ENCODE measurements at places on chromosomes 3 and 15. TPM values are rescaled to one million over a fixed set of nuclear protein-coding genes. Genes with fewer than 3 reads are reported as not detected.

GRCh38 chr3:62688050-62688449 is 187.2 kb downstream of the CADPS start:
- peak; percentile 45 for DNase-seq

DNA sequence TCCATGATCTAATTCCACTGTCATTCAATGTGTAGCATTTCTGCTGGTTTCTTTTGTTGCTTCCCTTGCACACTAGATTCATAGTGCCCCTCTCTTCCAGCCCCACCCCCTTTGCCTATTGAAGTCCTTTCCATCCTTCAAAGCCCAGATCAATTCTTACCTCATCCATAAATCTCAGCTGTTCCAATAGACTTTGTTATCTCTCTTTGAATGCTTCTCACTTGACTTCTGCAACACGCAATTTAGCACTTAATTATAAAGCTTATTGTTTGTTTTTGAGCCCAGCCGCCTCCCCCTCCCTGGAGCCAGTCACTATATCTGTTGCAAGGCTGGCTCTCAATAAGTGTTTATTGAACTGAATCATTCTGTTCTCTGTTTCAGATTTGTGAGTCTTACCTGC is 174.6 kb upstream of the TBL1XR1 start:
- no peak for DNase-seq

DNA sequence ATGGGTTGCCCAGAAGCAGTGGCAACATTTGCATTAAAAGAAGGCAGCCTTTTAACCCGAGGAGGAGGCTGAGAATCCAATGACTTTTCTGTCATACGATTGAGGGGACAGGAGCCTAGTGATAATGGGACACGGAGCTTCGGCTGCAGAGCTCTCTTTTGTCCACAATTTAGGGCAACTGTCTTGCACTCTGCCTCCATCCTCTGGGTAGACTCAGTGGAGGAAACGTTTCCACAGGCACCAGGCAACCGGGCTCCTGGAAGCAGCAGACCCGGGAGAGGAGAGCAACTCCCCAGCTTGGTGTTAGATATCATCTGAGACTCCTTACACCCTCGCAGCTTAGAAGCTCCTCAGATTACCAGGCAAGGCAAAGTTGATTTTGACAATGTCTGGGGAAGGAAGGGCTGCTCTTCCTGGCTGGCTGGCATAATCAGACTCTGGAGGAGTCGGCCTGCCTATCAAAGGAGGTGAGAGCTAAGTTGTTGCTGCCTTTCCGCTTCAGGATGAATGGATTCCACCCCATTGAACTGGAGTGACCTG is 43.5 kb upstream of the RNU6-1 start:
- no peak for DNase-seq

The GHSR gene
- polyA plus RNA-seq = not detected

- no peak for DNase-seq
Observed at GRCh38 chr3:172158741-172159140, 119.4 kb downstream of the FNDC3B start.

The ANKDD1A gene
- polyA plus RNA-seq = 2.3 TPM

GRCh38 chr3:165874663-165875489 is 37.7 kb upstream of the BCHE start:
- no peak for DNase-seq

DNA sequence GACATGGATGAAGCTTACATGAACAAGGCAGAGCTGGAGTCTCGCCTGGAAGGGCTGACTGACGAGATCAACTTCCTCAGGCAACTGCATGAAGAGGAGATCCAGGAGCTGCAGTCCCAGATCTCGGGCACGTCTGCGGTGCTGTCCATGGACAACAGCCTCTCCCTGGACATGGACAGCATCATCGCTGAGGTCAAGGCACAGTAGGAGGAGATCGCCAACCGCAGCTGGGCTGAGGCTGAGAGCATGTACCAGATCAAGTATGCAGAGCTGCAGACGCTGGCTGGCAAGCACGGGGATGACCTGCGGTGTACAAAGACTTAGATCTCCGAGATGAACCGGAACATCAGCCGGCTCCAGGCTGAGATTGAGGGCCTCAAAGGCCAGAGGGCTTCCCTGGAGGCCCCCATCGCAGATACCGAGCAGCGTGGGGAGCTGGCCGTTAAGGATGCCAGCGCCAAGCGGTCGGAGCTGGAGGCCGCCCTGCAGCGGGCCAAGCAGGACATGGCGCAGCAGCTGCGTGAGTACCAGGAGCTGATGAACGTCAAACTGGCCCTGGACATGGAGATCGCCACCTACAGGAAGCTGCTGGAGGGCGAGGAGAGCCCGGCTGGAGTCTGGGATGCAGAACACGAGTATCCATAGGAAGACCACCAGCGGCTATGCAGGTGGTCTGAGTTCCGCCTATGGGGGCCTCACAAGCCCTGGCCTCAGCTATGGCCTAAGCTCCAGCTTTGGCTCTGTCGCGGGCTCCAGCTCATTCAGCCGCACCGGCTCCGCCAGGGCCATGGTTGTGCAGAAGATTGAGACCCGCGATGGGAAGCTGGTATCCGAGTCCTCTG is 77.6 kb downstream of the CLDN11 start:
- DNase-seq = no peak

GRCh38 chr3:39506863-39507262 is 39.4 kb downstream of the MOBP start:
- no peak for DNase-seq

GRCh38 chr3:159978918-159979703 is 9.5 kb upstream of the IL12A start:
- DNase-seq = no peak

DNA sequence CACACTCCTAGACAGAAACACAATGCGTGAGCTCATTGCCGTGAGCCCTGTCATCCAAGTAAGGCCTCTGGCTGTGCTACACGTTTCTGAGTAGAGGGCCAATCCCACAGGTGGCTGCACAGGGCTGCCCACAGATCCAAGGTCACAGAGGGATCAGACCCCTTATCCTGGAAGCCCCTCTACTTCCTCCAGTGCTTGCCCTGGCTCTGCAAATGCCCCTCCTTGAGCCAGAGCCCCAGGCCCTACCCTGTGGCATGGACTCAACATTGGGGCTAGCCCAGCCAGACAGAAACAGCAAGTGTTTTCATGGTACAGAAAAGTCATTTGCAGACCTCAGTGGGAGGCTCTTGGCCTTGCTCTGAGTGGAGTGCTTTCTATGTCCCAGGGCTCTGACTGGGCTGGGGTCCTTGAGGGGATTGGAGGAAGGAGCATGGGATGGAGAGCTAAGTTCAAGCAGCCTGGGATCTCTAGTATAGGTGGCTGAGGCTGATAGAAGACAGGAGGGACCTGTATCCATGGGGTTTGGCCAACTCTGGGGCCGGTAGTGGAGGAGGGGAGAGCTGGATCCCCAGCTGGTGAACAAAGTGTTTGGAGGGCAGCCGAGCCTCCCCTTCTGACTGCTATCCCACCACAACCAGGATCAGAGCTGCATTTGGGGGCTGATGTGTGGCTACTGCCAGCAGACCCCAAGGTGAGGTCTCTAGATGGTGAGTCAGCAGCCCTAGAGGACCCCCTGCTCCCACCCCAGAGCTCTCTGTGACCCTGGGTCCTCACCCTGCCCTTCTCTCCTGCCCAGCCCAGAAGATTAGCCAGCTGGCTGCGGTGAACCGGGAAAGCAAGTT is 38.7 kb downstream of the GOLGA6A start:
- DNase-seq = no peak

GRCh38 chr3:27861046-27862036 is 139.2 kb upstream of the EOMES start:
- no peak for DNase-seq

The TM4SF1 gene
- 285 TPM for polyA plus RNA-seq

GRCh38 chr3:168952551-168952950 is 711.0 kb downstream of the MECOM start:
- DNase-seq = peak; percentile 37

DNA sequence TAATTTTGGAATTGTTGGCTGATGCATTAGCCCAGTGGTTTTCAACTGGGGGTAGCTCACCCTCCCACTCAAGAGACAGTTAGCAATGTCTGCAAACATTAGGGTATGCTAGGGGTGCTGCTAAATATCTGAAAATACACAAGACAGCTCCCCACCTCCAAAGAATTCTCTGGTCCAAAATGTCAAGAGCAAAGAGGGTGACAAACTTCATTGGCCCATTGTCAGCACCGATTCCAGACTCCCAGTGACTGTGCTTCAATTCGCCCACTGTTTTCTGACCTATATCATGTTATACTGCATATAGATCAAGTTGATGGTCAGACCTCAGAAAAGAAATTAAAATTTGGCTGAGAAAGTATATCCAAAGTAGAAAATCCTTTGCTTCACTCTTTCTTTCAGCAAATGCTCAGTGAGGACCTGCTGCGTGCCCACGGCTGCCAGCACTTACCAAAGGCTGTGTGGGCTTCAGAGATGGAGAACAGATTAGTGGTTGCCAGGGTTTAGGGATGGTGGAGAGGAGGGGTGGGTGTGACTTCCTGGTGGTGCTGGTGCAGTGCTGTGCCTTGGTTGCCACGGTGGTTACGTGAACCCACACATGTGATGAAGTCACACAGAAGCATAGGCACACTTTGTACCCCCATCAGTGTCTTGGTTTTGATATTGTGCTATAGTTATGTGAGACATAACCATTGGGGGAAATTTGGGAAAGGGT is 204.0 kb downstream of the PLCL2 start:
- DNase-seq = no peak

The CSPG4 gene
- polyA plus RNA-seq = 5.9 TPM

DNA sequence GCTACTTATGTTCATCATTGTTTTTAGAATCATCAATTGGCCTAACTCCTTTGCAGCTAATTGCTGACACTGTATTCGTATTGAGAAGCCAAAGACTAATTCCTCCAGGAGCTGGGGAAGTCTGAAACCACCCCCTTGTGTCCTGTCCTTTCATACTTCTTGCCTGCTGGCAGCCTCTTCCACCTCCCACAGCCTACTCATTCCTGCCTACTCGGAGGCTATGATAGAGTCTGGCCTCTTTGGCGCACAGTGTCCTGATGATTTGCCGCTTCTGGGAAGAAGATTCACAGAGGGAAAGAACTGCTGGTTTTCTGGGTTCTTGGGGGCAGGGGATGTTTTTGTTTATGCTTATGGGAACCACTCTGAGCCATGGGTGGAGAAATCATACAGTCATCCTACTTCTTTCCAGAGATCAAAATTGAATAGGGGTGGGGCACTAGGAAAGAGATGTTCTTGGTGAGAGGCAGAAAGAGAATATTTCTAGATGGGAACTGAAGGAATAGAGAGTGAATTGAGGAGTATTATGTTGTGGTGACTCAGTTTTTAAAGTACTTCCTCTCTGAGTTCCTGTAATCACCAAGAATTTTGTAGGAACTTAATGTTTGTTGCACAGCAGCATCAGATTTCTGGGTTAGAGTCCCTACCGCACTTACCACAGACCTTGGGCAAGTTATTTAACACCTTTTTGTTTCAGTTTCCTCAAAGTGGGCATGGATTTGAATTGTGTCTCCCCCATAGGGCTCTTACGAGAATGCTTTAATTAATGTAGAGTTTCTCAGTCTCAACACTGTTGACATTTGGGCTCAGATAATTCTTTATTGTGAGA is 22.1 kb upstream of the SCAANT1 start:
- no peak for DNase-seq

The LEKR1 gene
- polyA plus RNA-seq = 0.03 TPM

The TGM5 gene
- polyA plus RNA-seq = not detected

DNA sequence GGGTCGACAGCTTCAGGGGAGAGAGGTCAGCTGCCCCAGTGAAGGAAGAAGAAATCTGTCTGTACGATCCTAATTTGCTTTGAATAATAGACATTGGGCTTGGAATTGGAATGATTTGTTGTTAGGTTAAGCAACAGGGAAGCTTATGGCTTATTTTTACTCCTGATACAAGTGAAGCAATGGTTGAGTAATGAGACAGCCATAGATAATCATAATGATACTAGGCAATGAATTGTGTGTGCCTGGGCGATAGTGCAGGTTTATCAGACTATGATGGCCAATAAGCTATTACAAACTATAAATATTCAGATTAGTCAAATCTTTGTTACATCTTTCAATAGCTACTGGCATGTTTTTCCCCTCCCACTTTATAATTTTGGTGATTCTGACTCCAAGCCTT is 140.9 kb upstream of the CDIN1 start:
- DNase-seq = no peak

DNA sequence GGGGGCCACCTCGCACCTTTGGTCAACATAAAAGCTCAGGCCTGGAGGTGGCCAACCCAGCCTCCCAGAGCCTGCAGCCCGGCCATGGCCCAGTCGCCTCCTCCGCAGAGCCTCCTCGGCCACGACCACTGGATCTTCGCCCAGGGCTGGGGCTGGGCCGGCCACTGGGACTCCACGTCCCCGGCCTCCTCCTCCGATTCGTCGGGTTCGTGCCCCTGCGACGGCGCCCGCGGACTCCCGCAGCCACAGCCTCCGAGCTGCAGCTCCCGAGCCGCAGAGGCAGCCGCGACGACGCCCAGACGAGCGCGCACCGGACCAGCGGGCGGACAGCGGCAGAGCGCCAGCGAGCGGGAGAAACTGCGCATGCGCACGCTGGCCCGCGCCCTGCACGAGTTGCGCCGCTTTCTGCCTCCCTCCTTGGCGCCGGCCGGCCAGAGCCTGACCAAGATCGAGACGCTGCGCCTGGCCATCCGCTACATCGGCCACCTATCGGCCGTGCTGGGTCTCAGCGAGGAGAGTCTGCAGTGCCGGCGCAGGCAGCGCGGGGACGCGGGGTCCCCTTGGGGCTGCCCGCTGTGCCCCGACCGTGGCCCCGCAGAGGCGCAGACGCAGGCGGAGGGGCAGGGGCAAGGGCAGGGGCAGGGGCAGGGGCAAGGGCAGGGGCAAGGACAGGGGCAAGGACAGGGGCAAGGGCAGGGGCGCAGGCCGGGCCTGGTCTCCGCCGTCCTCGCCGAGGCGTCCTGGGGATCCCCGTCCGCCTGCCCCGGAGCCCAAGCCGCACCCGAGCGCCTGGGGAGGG is at the start of gene MESP2:
TSS of gene MESP2 (plus strand) at position 59 of the 799 bp plus-strand sequence. CDS start at position 85, 26 bp downstream.
- peak; percentile 48 for DNase-seq

- DNase-seq = no peak
Observed at GRCh38 chr3:6854184-6854583, 6.7 kb upstream of the GRM7 start.

DNA sequence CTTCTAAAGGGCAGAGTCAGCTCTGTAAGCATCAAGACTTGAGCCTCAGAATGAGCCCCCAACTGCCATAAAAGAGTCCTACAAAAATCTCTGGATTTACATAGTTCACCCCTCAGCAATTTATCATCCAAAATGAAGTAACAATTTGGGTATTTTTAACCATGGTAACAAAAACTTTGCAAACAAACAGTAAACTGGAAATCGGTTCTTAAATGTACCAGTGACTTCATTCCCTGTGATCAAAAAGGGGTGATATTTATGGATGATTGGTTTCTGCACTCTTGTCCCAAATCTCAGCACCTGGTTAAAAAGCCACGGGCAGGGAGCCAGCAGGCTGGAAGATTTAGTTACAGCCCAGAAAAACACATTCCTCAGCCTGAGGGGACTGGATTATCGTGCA is 73.6 kb downstream of the TFG start:
- no peak for DNase-seq

The IGSF10 gene
- polyA plus RNA-seq = not detected

The TRNT1 gene
- polyA plus RNA-seq = 5.3 TPM

GRCh38 chr3:51945926-51946705 is 4.0 kb downstream of the PARP3 start:
- DNase-seq = no peak

GRCh38 chr3:52480768-52481715 is 14.1 kb upstream of the STAB1 start:
- no peak for DNase-seq

The CELF6 gene
- polyA plus RNA-seq = 0.02 TPM

The CDHR4 gene
- polyA plus RNA-seq = not detected

The PARP16 gene
- 3.0 TPM for polyA plus RNA-seq

- DNase-seq = no peak
Observed at GRCh38 chr3:109021556-109021955, 67.9 kb upstream of the GUCA1C start.
